ENCODE measurements at places on chromosomes 2 and 18. TPM values are rescaled to one million over a fixed set of nuclear protein-coding genes. Genes with fewer than 3 reads are reported as not detected.

Gene ABCG5
- total RNA-seq: 0.24 TPM

Gene ZAP70
- total RNA-seq: 0.89 TPM

Gene BMP10
- not detected for total RNA-seq

Gene ALKAL2
- total RNA-seq: 0.78 TPM

Gene CRYBA2
- total RNA-seq: 11.2 TPM

Gene FAM161A
- total RNA-seq: 6.2 TPM

Gene EMILIN2
- total RNA-seq: 3.0 TPM

Gene PRKAG3
- not detected for total RNA-seq

Gene ZNF396
- 7.2 TPM for total RNA-seq

Gene REG3G
- total RNA-seq: 1.1 TPM

Gene LCT
- total RNA-seq: 0.22 TPM

Gene ADAM23
- 11.4 TPM for total RNA-seq

Gene SEC11C
- total RNA-seq: 197 TPM

Gene CLHC1
- 17.5 TPM for total RNA-seq

Gene SNTG2
- 1.5 TPM for total RNA-seq

Gene MC2R
- 0.05 TPM for total RNA-seq

Gene SP140
- 0.38 TPM for total RNA-seq

Gene ITGA6
- total RNA-seq: 22.1 TPM

Gene ANXA4
- total RNA-seq: 3.3 TPM

Gene EVX2
- total RNA-seq: 0.14 TPM

Gene FAM110C
- 0.23 TPM for total RNA-seq

Gene LRP2
- 11.8 TPM for total RNA-seq

Gene DCTN1
- total RNA-seq: 120 TPM

Gene DUSP2
- 6.1 TPM for total RNA-seq

Gene RNF125
- 0.75 TPM for total RNA-seq

Gene CTDSP1
- 66.2 TPM for total RNA-seq

Gene DRC1
- 0.43 TPM for total RNA-seq

Gene SCG2
- 1.4 TPM for total RNA-seq

Gene HOXD4
- 13.6 TPM for total RNA-seq

Gene EPG5
- 25.7 TPM for total RNA-seq

Gene NETO1
- 21.0 TPM for total RNA-seq

Gene DNMT3A
- 25.7 TPM for total RNA-seq

Gene DCDC2C
- not detected for total RNA-seq

Gene CIDEA
- total RNA-seq: not detected

Gene DLX2
- 0.19 TPM for total RNA-seq

Gene AKAIN1
- total RNA-seq: not detected

Gene DSC1
- total RNA-seq: 0.05 TPM

Gene ANKRD30B
- total RNA-seq: 0.35 TPM

Gene NAT8
- total RNA-seq: 1.3 TPM

Gene SIX2
- total RNA-seq: not detected

Gene ACOXL
- total RNA-seq: 0.23 TPM

Gene POTEI
- total RNA-seq: 0.08 TPM

Gene TXNDC2
- 0.36 TPM for total RNA-seq
